Left renal pelvis (tissue), 4 donors: ENCODE measurements at places on chromosomes 3 and 15.

GRCh38 chr3:74329096-74329495 lies 285.4 kb downstream of the CNTN3 start:
- DNase-seq: peak; percentile 25

GRCh38 chr15:59434481-59434880 lies 3.5 kb upstream of the FAM81A start:
- no peak for DNase-seq

- DNase-seq: no peak
Observed at GRCh38 chr15:68635141-68635540, 56.3 kb downstream of the CORO2B start.

- no peak for DNase-seq
Observed at GRCh38 chr3:150346981-150347863, 60.9 kb upstream of the TSC22D2 start.

- DNase-seq: no peak
Observed at GRCh38 chr3:42033741-42034140, 57.4 kb upstream of the TRAK1 start.

DNA sequence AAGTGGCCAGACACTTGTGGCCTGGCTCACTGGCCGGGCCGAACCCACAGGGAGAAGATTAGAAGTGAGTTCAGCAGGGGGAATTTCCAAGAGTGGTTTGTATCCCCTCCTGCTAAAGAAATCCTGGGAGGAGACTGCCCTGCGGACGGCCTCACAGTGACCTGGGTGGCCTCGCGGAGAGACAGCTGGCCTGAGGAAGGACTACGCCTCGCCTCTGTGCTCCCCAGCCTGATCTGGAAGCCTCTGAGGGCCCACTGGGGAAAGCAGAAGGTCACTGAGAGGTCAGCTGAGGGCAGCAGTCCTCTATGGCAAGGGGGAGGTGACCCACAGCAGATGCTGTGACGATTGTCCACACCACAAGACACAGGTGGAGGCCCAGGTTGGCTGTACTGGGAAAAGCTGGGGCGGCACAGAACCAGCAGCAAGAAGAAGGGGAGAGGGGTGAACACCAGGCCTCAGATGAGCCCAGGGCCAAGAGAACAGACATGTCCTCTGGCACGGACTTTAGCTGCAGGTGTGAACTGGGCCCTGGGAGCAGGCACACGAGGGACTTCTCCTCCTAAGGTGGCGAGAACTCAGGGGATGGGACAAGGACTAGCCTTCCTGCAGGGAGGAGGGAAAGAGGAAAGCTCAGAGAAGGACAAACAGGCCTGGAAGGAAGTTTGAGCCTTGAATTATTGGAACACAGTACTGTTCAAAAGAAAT lies 37.2 kb upstream of the DLG1 start:
- no peak for DNase-seq

- DNase-seq: no peak
Observed at GRCh38 chr3:108603691-108604090, 14.2 kb downstream of the DZIP3 start.

- no peak for DNase-seq
Observed at GRCh38 chr15:69979262-69979661, 118.5 kb downstream of the TLE3 start.

DNA sequence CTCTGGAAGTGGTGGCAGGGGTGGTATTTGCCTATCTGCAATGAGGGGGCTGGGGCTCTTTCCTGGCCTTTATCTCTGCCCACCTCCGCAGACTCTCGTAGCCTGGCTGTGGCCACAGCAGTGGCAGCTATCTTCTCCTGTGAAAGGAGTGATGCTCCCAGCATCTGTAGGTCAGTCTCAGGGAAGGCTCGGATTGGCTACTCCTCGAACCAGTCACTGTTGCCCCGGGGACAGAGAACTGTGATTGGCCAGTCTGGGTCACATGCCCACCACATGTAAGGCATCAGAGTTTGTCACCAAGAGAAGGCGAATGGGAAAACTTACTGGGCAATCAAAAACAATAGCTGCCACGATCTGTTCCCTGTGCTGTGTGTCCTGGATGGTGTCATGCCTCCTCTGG lies 30.1 kb upstream of the FGD5 start:
- DNase-seq: no peak

- DNase-seq: no peak
Observed at GRCh38 chr3:149080011-149080698, 6.2 kb downstream of the HLTF start.

- no peak for DNase-seq
Observed at GRCh38 chr3:58269356-58269755, 31.8 kb downstream of the ABHD6 start.

- DNase-seq: no peak
Observed at GRCh38 chr3:144344925-144345548, 373.4 kb downstream of the DIPK2A start.

- DNase-seq: no peak
Observed at GRCh38 chr3:112132975-112133448, at the start of gene GCSAM. TSS of gene GCSAM (minus strand) at chr3:112133248. CDS start at chr3:112133120, 128 bp downstream.

- no peak for DNase-seq
Observed at GRCh38 chr3:149638228-149639092, 19.4 kb downstream of the WWTR1 start.

DNA sequence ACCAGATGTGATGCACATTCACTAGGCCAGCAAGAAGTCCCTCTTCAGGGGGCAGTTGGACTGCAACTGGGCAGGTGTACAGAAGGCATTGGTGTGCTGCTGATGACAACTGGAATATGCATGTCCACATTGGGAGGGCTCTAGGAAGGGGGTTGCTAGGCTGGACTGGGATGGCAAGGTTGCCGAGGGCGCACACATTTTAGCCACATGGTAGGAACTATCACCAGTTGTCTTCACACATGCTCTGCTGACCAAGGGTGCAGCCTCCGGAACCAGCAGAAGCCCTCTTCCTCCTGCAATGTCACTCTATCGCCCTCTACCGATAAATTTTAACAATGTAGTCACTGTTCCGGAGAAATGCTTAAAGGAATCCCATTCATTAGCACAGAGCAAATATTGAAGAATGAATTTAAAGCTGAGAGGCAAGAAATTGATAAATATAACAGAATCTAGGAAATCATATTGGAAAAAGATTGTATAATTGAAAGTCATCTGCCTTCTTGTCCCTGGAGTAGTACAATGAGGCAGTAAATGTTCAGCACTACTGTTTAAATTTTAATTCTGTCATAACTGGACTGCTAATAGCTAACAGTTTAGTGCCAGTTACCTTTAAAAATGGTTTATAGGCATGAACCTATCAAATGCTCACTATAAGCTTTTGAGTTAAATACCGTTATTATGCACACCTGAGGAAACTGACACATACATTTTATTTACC lies 22.6 kb upstream of the LYSMD4 start:
- peak; percentile 60 for DNase-seq

DNA sequence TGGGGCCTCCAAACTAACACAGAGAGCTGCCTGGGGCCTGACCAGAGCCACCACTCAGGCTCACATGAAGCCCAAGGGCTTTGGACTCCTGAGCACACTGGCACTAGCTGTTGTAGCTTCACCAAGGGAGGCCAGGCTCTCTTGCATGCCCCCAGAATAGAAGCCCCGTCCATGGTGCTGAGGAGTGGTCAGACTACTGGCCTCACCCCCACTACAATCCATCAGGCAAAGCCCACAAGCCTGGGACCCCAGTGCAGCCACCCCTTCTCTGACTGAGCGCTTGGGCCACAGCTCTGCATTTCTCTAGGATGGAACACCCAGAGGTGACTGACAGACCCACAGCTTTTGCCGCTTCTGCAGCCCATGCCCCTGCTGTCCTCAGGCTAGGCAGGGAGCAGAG lies 180.8 kb downstream of the PYDC2 start:
- DNase-seq: no peak

- no peak for DNase-seq
Observed at GRCh38 chr3:21795152-21795837, 44.3 kb upstream of the ZNF385D start.

DNA sequence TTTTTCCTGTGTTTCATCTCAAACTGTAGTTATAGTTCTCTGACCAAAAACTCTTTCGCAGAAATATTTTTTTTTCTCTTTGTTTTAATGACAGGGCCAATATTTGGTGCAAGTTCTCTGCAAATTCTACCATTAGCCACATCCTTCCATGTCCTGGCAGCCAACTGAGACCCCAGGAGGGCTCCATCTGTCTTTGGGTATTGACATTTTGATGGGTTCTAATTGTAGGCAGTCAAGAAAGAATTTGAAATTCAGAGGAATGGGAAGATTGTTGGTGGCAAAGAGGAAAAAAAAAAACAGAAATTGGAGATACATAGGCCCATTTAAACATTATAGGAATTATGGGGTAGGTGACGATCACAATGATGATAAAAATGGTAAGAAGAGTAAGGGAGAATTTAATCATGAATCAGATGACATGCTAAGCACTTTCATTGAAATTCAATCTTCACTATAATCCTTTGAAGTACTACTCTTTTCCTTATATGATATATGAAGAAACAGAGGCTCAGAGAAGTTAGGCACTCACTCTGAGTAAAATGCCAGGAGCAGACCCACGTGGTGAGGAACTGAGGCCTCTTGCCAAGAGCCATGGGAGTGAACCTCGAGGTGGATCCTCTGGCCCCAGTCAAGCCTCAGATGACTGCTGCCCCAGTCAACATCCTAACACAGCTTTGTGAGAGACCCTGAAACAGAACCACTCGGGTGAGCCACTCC lies 151.4 kb downstream of the PDZRN3 start:
- DNase-seq: no peak

- DNase-seq: no peak
Observed at GRCh38 chr3:149411583-149411982, 34.1 kb upstream of the TM4SF1 start.

DNA sequence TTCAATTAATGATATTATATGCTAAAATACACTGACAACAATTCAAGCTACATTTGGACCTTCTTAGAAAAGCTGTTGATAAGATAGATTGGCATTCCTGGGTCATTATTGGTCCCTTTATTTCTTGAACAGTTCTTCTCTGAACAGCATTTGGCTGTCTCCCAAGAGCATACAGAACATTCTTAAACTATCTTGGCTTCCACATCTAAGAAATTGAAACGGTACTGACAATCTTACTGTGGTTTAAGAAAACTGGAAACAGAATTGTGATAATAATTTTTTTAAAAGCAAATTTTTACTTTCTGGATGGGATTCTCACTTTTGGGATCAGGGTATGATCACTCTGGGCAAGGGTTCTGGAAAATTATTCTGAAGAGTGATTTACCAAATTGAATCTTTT lies 161.7 kb upstream of the ZNF385D start:
- no peak for DNase-seq

GRCh38 chr3:131735116-131735515 lies 232.3 kb upstream of the MRPL3 start:
- DNase-seq: no peak
